SK-N-SH treated with all-trans-retinoic acid at 6 μM for 48 hours (cell line): ENCODE measurements at places on chromosomes 13 and 19.
A peak's percentile ranks its signal among the peaks of the same experiment; 100 is the strongest.

GRCh38 chr19:2096034-2096479 lies at the start of gene MOB3A:
Gene MOB3A, minus strand, starts transcription at chr19:2096326. Its CDS starts 17,766 bp downstream, at chr19:2078560.
- ATAC-seq, result peak; percentile 50

- ATAC-seq, result no peak
Observed at GRCh38 chr19:47324502-47324901, 7.5 kb upstream of the C5AR2 start.

DNA sequence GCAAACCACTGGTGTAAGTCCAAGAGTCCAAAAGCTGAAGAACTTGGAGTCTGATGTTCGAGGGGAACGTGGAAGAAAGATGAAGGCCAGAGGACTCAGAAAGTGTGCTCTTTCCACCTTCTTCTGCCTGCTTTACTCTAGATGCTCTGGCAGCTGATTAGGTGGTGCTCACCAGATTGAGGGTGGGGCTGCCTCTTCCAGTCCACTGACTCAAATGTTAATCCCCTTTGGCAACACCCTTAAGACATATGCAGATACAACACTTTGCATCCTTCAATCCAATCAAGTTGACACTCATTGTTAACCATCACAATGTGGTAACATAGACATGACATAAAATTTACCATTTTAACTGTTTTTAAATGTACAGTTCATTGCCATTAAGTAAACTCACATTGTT lies 249.5 kb downstream of the COG6 start:
- ATAC-seq, result no peak

GRCh38 chr13:49499889-49500660 lies 4.3 kb downstream of the PHF11 start:
- peak; percentile 53 for ATAC-seq

DNA sequence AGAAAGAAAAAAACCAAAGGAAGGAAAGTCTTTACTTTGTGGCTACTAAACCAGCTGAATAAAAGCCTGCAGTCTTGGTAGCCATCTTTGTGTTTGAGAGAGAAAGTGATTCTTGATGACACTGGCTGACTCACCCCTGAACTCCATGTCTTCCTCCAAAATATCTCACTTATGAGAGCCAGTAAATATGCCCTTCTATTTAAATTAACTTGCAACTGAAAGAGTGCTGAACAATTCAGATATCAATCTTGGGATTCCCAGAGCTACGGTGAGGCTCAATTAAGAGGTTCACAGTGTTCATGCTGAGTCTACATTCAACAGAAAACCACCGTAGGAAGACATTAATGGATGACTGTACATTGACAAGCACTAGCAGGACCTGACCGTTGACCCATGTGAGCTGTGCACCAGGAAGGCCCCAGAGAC lies 57.9 kb downstream of the KCTD12 start:
- no peak for ATAC-seq

- ATAC-seq, result peak; percentile 97
Observed at GRCh38 chr19:20237773-20238623, 71.0 kb downstream of the ZNF486 start.

GRCh38 chr19:13986348-13986904 lies 19.7 kb downstream of the RFX1 start:
- peak; percentile 89 for ATAC-seq

GRCh38 chr19:13538601-13539253 lies 32.4 kb upstream of the CACNA1A start:
- ATAC-seq, result no peak

- ATAC-seq, result no peak
Observed at GRCh38 chr19:16462757-16463250, 9.0 kb downstream of the EPS15L1 start.

- ATAC-seq, result no peak
Observed at GRCh38 chr19:16612636-16613035, 15.4 kb downstream of the MED26 start.

GRCh38 chr19:2588081-2588777 lies 112.3 kb downstream of the GADD45B start:
- no peak for ATAC-seq

DNA sequence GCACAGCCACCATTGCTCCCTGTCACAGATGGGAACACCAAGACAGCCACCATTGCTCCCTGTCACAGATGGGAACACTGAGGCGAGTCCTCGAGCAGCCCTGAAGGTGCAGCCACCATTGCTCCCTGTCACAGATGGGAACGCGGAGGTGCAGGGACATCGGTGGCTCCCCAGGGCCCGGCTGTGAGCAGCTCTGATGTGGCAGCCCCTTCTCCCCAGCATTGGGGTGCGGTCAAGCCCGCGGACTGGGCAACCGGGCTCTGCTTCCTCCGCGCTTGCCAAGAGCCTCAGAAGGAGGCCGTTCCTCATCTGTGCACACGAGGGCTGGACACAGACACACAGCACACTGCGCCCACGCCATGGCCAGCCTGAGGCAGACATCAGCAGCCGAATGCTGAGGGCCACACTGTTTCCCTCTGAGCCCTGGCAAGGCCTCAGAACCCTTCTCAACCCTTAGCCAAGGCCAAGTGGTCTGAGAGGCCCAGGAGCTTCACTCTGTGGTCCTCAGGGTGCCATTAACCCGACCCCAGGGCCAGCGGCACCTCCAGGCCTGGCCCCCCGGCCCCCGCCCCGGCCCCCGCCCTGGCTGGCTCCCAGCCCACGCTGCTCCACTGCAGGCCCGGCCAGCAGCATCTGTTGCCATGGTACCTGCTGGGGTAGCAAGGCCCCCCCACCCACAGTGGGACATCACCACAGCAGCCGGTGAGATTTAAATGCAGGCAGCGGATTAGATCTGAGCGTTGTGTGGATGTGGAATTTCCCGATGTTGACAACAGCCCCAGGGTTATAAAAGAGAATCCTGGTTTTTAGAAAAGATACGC lies 18.4 kb downstream of the C2CD4C start:
- ATAC-seq, result no peak
